ENCODE measurements at places on chromosomes 5 and 9.
A peak's percentile ranks its signal among the peaks of the same experiment; 100 is the strongest.

GRCh38 chr9:85202596-85202995 is 533.1 kb downstream of the NTRK2 start:
- DNase-seq: no peak

DNA sequence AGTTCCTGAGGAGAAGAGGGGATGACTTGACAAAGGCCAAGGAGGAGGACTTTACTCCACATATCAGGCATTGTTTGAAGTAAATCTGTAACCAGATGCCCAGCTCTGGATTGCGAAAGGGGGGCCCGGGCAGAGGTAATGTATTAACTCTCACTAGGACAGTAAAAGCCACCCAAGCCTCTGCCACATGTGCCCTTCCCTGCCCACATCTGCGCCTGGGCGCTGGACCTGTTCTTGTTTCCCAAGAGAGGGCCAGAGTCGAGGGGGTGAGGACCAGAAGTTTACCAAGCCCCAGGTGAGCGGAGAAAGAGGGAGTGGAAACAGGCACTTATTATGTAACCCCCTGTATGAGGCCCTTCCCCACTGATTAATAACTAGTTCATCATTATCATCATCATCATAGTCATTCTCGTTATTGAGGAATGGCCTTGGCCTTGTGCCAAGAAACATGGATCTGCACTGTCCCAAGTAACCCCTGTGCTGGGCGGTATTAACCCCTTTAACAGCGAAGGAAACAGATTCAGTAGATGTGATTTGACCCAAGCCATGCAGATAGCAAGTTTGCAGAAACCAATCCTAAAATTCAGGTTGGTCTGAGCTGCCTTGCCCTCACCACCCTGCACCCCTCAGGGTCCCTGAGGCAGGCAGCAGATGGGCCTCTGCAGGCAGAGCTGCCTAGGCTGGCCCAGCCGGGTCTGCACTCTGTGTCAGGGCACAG is at the start of gene SLC23A1:
SLC23A1 (minus strand) TSS at position 23 of the 718 bp plus-strand sequence. CDS start 44 bp downstream, outside the sequence.
- no peak for DNase-seq

DNA sequence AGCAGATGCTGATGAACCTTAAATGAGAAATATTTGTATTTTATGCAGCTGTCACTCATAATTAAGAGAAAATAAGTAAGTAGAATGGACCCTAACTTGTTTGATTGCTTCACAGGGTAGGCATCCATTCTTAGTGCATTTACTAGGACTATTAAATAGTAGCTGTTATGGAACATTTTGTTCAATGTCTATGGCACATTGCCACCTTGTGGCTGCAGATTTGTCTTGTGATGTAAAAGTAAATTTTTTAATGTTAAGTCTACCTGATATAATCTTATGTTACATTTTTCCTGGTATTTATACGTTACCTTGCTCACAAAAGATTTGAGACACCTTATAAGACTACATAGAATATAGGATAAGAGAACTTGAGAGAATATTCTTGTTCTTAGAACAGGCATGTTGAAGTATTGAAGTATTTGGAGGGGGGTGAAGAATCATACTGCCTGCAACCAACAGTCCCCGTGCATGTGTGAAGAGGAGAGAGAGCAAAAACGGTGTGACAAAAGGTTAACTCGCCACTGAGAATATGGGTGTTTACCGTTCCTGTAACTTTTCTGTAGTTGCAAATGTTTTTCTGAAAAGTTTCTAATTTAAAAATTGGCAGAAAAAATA is 161.1 kb downstream of the MAST4 start:
- peak; percentile 74 for DNase-seq

GRCh38 chr5:112883192-112883591 is 22.1 kb downstream of the SRP19 start:
- no peak for DNase-seq

DNA sequence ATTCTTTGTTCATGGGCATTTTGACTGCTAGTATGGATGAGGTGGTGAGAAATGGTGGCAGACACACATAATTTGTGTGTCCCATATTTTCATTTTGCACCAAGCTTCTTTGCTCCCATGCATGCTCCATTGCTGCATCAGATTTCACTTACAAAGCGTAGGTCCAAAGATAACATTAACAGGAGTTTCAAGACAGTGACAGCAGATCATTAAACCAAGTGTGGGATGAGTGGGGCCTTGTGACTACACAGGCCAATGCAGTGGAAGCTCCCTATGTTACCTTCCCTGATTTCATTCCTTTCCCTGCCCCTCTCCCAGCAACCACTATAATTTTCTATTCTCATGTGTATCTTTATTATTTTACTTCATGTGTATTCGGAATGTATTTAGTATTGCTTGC is 142.0 kb downstream of the AOPEP start:
- DNase-seq: no peak

GRCh38 chr5:35198075-35198474 is 32.2 kb downstream of the PRLR start:
- no peak for DNase-seq

DNA sequence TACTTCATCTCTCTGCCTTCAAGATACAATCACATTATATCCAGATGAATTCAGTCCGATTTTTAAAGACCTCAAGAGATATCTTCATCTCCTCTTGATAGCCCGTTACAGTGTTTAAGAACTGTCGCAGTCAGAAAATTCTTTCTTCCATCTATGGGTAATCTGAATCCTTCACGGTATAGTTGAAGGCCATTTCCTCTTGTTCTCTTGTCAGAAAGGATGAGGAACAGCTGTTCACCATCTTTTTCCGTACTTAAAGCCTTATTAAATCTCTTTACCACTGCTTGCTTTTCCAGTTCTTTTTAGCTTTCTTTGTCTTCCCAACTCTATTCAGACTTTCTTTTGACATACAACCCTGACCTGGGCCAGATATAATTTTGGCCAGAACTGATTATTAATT is 121.8 kb downstream of the XRCC4 start:
- no peak for DNase-seq
